Right hindlimb (tissue), 1 donor: ENCODE measurements at places on chromosomes 3 and 15.
A peak's percentile ranks its signal among the peaks of the same experiment; 100 is the strongest.

GRCh38 chr3:172643506-172644179 lies 67.2 kb downstream of the NCEH1 start:
- DNase-seq, result no peak

DNA sequence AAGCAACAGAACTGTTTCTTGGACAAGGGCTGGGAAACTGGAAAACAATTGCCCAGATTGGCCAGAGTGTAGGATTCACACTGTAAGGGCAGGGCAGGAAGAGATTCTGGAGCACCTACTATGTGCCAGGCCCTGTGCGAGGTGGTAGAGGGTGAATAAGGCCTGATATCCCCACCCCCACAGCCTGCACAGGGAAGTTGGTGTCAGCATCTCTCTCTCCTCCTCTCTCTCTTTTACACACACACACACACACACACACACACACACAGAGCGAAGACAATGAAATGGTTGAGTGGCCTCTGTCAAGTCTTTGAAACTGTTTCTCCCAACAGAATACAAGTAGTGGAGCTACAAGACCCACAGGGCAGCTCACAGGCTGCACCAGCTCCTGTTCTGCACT lies 47.1 kb upstream of the SLCO2A1 start:
- no peak for DNase-seq

- no peak for DNase-seq
Observed at GRCh38 chr15:23753248-23753647, 66.1 kb upstream of the NDN start.

DNA sequence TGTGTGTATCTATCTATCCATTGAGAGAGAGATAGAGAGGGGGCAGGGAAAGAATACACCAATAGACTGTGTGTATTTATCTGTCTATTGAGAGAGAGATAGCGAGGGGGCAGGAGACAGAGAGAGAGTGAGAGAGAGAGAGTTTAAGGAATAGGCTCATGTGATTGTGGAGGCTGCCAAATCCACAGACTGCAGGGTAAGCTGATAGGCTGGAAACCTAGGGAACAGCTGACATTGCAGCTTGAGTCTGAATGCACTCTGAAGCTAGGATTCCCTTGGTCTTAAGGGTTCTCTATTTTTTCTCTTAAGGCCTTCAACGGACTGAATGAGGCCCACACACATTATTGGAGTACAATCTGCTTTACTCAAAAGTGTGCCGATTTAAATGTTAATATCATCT lies 255.8 kb downstream of the EPHA3 start:
- DNase-seq, result no peak

DNA sequence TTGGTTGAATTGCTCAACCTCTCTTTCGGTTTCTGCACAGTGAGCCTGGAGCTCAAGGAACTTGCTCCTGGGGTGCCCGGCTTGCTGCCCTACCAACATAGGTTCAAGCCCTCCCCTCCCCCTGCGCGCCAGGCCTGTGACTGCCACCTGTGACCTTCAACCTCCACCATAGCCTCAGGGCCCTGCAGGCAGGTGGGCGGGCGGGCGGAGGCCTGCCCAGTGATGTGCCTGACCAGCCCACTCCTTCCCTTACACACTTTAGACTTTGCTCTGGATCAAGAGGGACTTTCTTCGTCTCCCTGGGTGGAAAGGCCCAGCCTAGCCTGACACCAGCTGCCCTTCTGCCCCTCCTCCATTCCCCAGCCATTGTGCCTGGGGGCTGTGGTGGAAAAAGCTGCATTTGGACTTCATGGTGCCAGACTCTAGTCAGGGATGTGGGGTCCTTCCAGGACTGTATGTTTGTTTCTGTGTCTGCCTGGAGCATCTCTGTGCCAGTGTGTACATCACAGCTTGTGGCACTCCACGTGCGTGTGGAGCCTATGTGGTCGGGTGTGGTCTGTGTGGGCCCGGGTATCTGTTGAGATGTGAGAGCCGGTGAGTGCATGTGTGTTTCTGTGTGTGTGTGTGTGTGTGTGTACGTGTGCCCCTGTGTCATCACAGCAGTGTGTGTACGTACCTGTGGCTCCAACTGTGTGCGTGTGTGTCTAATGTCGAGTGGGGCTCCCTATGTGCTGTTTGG lies 9.5 kb downstream of the PRKCD start:
- no peak for DNase-seq

DNA sequence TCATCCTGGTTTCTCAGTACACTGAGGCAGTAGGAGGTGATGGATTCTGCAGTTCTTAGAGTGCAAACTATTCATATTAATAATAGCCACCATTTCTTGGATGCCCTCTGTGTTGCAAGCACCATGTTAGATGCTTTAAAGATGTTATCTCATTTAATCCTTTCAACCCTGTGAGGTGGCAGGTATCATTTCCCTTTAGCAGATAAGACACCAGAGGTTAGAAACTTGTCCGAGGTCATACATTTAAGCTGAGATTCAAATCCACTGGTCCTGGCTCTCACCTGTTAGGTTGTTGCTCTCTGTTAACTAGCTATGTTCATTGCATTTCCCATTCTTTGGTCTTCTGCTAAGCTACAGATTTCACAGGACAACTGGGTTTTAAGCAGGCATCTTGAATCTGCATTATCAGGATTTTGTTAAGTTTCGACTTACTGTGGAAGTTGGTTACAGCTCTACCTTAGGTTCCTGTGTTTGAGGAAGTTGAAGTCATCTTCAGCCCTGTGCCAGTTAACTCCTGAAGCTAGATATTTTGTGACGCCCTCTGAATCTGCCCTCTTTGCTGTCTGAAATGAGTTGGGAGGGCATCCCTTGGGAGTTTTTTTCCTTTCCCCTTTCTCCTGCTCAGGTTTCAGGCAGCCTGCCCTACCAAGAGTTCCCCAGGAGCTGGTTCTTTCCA lies 6.4 kb downstream of the PDE8A start:
- DNase-seq, result no peak

- DNase-seq, result peak; percentile 70
Observed at GRCh38 chr3:39106851-39107387, 508 bp downstream of the GORASP1 start.

- no peak for DNase-seq
Observed at GRCh38 chr15:41943543-41944312, 28.6 kb downstream of the EHD4 start.

GRCh38 chr3:2929574-2929973 lies 180.6 kb downstream of the IL5RA start:
- DNase-seq, result no peak

DNA sequence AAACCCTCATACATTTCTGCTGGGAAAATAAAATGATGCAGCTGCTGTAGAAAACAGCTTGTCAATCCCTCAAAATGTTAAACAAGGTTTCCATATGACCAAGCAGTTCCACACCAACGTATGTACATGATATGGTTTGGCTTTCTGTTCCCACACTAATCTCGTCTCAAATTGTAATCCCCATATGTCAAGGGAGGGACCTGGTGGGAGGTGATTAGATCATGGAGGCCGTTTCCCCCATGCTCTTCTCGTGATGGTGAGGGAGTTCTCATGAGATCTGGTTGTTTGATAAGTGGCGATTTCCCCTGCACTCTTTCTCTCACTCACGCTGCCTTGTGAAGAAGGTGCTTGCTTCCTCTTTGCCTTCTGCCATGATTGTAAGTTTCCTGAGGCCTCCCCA lies 100.6 kb upstream of the SLC24A5 start:
- no peak for DNase-seq

DNA sequence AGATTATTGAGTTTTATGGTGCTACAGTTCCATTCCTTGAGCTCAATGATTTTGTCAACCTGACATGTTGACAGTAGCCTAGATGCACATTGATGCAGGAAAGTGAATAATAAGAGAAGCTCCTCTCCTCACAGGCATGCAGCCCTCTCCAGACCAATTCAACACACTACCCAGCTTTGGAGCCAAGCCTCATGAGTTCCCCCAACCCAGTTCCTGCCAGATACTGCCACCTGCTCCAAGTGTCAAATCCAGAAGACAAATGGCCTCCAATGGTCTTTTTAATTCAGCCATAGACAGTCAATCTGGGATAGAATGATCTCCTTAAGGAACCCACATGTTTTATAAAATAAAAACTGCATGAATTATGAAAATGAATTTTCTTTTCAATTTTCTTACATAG lies 83.7 kb upstream of the ARHGEF3 start:
- DNase-seq, result peak; percentile 60

- DNase-seq, result no peak
Observed at GRCh38 chr3:73319179-73319769, 257.8 kb downstream of the EBLN2 start.
